Right renal pelvis (tissue), 4 donors: ENCODE measurements at places on chromosomes 1 and 21.

DNA sequence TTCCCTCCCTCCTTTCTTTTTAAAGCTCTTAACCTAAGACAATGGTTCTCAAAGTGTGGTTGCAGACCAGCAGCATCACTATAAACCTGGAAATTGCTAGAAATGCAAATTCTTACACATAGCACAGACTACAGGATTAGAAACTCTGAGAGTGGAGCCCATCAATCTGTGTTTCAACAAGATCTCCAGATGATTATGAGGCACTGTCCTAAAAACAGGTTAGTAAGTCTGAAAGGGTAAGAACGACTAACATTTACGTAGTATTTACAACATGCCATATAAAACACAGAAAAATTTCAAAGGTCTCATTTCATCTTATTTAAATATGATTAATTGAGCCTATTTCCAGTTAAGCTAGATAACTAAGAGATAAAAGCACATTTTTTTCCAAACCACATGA lies 138.8 kb downstream of the COP1 start:
- no peak for DNase-seq

GRCh38 chr1:78491451-78492071 lies 787 bp downstream of the PTGFR start:
- no peak for DNase-seq

DNA sequence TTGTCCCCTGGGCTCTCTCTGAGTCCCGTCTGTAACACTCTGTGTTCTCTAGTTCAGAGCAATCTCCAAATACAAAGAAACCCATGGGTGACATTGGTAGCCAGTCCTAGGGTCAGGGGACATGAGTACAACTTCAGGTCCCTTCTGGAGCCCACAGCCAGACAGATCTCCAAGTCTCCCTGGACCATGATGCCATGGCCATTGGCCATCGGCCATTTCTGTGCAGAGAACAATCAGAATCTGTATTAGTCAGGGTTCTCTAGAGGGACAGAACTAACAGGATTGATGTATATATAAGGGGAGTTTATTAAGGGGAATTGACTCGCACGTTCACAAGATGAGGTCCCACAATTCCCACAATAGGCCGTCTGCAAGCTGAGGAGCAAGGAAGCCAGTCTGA lies 106.9 kb downstream of the AJAP1 start:
- no peak for DNase-seq

GRCh38 chr1:151175041-151175741 lies 590 bp downstream of the TMOD4 start:
- DNase-seq, result no peak

DNA sequence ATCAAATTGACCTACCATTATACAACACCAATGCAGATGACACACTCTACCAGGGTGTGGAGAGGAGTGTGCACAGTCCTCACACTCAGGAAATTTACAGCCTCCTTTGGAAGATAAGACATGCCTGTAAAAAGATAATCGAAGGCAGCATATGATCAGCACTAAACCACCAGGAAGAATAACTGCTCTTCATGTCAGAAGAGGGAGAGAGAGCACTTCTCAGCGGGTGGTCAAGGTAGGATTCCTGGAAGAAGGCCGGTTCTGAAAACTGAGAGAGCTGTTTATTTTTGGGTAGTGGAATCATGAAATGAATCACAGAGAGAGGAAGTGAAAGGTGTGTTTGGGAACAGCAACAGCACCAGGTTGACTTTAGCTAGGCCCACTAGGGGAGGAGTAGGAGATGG lies 14.0 kb upstream of the ZNF697 start:
- no peak for DNase-seq

DNA sequence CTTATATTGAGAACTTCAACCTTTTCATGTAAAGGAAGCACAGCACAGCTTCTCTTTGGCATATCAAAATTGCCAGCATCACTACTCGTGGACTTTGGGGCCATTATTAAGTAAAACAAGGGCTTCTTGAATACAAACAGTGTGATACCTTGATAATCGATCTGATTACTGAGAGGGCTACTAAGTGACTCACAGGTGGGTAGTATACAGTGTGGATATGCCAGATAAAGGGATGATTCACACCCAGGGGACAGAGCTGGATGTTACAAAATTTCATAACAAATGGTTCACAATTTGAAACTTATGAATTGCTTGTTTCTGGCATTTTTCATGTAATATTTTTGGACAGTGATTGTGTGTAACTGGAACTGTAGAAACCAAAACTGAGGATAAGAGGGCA lies 15.4 kb downstream of the HDAC1 start:
- no peak for DNase-seq

DNA sequence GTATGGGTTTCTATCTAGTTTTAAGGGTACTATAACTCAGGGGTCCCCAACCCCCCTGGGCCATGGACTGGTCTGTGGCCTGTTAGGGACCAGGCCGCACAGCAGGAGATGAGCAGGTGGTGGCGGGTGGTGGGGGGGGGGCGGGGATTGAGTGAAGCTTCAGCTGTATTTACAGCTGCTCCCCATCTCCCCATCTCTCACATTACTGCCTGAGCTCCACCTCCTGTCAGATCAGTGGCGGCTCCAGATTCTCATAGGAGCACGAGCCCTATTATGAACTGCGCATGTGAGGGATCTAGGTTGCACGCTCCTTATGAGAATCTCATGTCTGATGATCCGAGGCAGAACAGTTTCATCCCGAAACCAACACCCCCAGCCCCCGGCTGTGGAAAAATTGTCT lies 95.1 kb upstream of the SLC45A1 start:
- DNase-seq, result no peak

DNA sequence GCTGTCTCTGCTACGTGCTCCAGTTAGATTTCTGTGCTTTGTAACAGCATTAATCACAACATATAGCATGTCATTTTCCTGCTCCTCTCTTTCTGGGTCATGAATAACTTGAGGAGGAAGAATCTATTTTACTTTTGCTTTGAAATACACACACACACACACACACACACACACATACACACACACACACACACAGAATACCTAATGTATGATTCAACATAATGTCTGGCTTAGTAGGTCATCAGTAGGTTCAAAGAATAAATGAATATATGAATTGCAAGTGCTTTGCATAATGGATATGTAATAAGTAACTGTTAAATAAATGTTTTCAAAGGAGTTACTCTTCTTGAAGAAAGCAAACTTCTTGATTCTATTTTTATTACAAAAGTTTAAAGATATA lies 249.0 kb downstream of the PDE4B start:
- no peak for DNase-seq

DNA sequence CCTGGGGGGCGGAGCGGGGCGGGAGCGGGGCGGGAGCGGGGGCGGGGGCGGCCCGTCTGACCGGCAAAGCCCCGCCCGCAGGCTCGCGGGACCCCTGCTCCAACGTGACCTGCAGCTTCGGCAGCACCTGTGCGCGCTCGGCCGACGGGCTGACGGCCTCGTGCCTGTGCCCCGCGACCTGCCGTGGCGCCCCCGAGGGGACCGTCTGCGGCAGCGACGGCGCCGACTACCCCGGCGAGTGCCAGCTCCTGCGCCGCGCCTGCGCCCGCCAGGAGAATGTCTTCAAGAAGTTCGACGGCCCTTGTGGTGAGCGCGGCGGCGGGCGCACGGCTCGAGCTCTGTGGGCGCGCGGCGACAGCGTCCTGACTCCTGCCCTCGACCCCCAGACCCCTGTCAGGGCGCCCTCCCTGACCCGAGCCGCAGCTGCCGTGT lies 21.2 kb downstream of the AGRN start:
- DNase-seq, result no peak

GRCh38 chr1:159092036-159092760 lies 15.6 kb upstream of the AIM2 start:
- DNase-seq, result no peak

- no peak for DNase-seq
These were observed 3.8 kb upstream of the KRTAP19-8 start for GRCh38 chr21:31042080-31042464.

DNA sequence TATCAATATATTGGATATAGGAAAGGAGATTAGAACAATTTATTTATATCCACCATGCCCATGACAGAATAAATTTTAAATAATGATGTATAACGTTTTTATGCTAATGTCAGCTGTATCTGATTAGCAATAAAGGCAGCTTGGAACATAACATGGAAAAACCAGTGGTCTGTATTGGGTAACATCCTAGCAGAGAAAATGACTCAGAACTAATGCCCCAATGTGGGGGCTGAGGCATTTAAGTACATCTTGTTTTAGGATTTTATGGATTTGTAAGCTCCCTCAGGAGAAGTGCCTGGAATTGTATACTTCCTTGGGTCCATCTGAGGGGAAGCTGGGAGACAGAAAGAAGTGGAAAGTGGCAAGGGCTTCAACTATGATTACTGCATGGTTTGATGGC lies 82.3 kb downstream of the HMCN1 start:
- DNase-seq, result no peak

- no peak for DNase-seq
These were observed 257.2 kb downstream of the PLPP3 start for GRCh38 chr1:56322211-56322610.

DNA sequence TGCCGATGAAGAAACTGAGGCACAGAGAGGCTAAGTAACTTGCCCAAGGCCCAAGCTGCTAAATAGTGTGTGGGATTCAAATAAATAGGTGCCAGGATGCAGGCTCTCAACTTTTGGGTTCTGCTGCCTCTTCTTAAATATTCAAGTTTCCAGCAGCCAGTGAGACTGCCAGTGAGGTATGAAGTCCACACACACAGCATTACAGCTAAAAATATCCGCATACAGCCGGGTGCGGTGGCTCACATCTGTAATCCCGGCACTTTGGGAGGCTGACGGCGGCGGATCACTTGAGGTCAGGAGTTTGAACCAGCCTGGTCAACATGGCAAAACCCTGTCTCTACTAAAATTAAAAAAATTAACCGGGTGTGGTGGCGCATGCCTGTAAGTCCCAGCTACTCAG lies 78.4 kb upstream of the DIRAS3 start:
- DNase-seq, result no peak

- no peak for DNase-seq
These were observed 1.5 kb downstream of the PLK3 start for GRCh38 chr1:44801491-44802305.

DNA sequence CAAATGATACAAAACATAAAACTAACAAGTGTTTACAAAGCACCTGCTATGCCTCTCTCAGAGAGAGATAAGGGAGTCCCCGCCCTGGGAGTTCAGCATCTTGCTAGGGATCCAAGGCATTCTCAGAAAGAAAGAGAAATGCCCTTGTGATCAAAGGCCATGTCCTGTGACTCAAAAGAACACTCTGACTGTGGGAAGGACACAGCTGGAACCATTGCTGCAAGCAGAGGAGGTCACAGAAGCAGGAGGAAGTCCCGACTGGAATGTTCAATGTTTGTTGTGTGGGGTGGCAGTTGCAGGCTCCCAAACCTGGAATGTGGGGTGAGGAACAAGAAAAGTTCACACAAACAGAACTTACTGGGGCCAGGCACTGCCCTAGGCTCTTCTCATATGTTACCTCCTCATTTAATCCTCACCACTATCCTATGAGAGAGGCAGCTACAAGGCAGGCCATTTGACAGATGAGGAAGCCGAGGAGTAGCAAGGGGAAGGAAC lies 93.0 kb upstream of the GRIK3 start:
- no peak for DNase-seq

DNA sequence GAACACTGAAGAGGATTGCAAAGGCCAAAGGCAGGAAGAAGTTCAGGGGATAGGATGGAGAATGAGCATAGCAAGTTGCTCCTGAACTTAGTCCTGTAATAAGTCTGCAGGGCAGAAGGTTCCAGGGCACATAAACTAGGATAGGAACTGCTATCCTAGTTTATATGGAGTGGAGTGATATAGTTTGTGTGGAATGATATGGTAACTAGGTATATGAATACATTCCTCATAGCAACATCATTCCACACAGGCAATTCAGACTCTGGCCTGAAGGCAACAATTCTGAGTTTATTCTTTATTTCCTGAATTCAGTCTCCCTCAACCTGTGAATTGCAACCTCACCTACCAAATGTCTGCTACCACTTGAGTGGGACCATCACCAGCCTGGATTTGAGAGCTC lies 154.9 kb upstream of the GREM2 start:
- no peak for DNase-seq

DNA sequence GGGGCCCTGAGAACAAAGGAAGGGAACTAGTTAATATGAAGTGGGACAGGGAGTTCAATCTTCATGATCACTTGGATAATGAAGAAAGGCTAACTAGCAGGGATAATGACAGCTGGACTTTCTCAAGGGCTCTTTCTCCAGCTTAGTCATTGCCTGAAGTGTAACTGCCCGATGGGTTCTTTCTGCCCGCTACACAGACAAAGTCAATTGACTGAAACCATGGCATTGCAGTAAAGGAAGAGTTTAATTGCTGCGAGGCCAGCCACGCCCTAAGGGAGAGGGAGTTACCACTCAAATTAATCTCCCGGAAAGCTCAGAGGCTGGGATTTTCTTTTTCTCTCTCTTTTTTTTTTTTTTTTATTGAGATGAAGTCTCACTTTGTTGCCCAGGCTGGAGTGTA lies 16.6 kb upstream of the SLC2A5 start:
- no peak for DNase-seq

DNA sequence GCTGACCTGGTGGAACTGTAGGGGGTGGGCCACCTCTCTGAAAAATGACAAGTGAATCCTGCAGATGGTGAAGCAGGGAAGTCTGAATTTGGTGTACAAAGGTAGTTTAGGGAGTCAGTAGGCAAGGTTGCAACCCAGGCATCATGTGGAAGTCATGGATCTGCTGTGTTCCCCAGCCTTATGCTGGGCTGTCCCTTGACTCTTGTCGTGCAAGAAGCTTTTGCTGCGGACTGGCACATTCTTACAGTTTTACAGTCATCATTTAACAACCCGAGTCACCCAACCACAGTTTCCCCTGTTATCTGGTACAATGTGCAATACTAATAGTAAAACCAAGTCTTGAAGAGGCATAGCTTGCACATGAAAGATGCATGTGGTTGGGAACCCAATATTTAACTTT lies 13.2 kb downstream of the RHOU start:
- no peak for DNase-seq

DNA sequence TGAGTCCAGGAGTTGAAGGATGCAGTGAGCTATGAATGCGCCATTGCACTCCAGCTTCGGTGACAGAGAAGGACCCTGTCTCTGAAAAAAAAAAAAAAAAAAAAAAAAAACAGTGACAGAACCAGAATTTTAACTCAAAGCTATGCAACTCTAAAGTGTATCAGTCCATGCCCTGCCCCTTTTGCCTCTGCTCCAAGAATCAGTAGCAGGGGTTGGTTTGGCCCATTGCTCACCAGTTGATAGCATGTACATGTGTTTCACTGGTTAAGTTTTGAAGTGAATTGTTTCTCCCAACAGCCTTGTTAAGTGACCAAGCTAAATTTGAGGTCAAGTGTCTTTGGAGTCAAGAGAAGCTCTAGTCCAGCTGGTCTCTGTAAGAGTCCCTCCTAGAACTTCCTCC lies 245.9 kb downstream of the PLPP3 start:
- no peak for DNase-seq

GRCh38 chr1:51418384-51418959 lies 88.1 kb upstream of the TTC39A start:
- no peak for DNase-seq

DNA sequence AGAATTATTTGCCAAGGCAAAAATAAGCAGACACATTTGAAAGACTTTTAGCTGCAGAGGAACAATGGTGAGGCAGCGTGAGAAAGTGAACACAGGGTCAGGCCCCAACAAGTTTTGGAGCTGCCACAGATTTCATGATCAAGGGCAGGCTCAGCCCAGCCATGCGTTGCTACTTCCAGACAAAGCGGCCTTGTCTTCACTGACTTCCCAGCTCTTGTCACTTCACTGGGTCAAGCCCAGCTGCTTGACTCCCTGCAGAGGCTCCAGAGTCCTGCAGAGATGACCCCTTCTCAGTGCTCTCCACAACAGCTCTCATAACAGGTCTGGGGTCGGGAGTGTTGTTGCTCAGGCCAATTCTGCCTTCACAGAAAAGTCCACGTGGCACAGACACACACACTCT lies 35.8 kb downstream of the HHAT start:
- DNase-seq, result no peak
